ENCODE measurements at places on chromosomes 16 and 17.

GRCh38 chr17:81528651-81529436 is 667 bp downstream of the FSCN2 start:
- no peak for DNase-seq

DNA sequence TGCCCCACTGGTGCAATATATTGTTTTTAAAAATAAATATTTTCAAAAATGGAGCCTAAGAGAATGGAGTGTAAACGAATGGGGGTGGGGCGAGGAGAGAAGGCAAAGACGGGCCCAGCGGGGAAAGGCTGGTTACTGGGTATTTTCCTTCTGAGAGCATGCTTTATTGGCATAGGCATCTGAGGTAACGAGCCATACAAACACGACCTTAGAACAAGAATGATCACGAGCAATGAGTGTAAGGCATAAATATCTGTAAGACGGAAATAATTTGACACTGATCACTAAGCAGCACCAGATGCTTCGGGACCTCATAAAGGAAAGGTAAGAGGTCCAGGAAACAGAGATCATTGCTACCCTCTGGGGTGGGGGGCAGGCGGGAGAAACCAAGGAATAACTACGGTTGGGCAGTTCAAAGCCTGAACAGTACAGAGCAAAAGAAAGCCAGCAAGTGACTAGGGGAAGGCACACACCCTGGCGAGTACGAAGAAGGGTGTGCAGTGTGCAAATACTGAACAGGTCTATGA is 959 bp downstream of the SSH2 start:
- DNase-seq, result no peak

- DNase-seq, result no peak
Measured at GRCh38 chr17:72056727-72057290, 64.0 kb upstream of the SOX9 start.

DNA sequence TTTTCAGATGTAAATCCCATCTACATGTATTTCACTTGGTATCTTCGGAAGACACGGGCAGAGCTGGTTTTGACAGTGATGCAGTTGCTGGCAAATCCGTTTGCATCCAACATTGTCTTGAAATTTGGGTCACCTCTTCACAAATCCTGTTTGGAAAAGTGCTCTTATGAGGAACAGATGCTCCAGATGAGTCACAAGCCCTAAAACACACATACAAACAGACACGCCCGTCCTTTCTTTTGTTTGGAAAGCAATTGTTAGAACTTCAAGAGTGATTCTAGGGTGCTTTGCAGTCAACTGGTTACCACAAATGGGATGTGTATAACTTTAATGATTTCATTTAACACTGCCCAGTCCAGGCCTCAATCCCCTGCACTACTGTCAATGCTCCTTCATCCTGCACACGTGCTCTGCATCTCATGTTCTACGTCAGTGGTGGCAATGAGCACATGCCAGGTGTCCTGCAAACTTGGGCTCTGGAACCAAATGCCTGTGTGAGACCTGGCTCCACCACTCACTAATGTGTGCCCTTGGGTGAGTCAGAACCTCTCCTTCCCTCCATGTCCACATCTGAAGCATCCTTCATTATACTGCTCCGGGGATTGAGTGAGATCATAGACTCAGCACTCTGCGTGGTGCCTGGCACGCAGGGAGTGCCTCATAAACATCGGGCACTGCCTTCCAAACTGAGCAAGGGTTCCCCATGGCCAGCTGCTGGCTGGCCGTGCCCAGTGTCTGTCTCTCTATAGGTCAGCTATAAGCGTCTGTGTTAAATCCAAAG is 19.3 kb upstream of the FOXF1 start:
- no peak for DNase-seq

DNA sequence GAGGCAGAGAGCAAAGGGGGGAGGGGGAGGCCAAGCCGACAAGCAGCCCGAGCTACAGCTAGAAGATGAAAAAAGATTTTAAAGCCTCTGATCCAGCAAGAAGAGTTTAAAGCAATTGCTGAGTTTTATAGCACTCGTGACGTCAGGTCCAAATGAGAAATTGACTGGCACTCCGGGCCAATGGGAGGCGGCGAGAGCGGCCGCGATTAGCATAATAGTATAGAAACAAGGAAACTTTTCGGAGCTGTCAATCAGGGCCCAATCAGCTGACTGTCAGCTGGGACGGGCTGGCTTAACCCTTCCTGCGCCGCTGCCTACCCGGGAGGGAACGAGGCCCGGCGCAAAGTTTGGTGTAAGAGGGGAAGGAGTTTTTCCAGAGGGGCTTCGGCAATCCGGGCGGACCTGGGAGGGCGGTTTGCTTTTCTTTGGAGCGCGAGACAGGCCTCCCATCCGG is at the start of gene MAF:
MAF (minus strand) TSS at position 100 of the 454 bp plus-strand sequence. CDS start 835 bp downstream, outside the sequence.
- DNase-seq, result peak; percentile 92

DNA sequence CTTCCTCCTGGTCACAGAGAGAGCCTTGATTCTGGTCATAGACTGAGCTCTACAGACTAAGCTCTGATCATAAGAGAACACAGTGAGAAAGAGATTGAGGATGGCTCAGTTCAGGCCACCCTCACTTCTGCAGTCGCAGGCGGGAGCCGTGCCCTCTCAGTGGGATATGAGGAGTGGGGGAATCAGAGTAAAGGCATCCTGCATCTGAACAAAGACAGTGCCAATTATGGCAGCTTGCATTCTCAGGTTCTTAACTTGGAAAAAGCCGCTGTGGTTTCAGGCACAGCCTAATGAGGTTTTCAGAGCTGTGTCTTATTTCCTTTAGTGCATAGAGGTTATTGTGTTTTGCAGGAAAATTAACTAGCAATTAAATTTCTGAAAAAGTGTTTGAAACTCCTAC is 134.4 kb upstream of the NLRP1 start:
- DNase-seq, result no peak

DNA sequence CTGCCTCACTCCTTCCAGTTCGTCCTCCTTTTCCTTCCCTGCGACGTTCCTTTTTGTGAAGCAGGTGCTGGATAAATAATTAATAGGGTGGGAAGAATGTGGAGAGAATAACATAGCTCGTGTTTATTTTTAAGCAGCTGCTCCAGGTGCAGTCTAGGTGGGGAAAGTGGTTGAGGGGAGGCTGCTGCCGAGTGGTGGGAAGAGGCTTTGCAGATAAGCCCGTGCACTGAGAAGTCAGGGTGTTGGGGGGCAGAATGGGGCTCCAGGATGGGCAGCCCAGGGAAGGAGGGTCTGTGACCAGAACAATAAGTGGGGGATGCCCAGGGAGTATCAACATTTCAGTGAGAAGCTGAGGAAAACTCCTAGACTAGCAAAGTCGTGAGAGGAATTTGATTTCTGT is 300.5 kb downstream of the CPPED1 start:
- DNase-seq, result no peak

- no peak for DNase-seq
Measured at GRCh38 chr17:41287050-41287449, 11.6 kb downstream of the KRTAP9-7 start.

GRCh38 chr16:67259705-67260104 is 10.9 kb downstream of the SLC9A5 start:
- no peak for DNase-seq

DNA sequence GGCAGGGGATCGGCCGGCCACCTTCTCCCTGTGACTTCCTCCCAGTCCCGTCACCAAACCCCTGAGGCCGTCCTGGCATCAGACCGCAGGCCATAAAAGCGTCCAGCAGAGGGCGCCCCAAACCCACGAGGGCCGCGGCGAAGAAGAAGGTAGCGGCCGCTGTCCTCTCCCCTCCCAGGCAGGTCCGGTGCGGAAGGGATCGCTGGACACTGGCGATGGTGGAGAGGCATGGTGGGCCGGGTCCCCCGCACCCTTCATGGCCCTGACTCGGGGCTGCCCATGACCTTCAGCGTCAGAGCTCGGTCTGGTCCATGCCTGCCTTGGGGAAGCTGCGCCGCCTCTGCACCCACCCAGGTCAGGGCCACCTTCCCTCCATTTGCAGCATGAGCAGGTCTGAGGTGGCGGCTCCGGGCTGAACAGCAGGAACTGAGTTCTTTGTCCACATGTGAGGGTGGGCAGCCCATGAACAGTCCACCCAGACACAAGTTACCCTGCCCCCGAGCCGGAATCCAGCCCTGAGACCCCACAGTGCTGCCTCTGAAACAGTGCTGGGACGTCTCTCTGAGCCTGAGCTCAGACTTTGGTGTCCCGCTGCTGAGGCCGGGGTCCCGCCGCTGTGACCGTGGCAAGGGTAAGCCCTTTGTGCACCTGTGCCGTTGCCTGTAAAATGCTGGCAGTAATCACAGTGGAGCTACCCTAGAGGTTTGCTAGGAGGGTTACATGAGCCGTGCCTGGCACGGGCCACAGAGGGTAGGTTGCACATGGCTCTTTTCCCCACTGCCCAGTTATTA is 40.8 kb upstream of the CMIP start:
- DNase-seq, result peak; percentile 84

GRCh38 chr17:80807882-80808281 is 183.8 kb upstream of the CHMP6 start:
- peak; percentile 12 for DNase-seq

DNA sequence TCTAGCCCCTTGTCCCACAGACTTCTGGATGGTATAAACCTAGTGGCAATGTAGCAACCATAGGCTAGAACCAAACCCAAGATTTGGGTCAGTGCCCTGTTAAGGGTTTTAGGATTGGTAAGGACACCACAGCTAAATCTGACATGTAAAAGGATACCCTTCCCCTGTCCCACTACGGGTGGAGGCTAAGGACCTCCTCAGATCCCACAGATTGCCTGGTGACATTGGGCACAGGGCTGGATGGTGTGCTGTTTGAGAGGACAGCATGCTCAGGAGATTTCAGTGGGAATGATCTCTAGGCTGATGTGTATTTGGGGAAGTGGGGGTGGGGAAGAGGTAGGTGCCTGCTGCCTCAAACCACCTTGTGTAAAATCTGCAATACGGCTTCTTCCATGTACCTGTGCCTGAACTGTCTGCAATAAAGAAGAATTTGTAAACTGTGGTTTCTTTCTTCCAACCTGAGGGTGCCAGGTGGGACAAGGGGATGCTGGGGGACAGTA is 671 bp upstream of the EDC4 start:
- DNase-seq, result no peak

DNA sequence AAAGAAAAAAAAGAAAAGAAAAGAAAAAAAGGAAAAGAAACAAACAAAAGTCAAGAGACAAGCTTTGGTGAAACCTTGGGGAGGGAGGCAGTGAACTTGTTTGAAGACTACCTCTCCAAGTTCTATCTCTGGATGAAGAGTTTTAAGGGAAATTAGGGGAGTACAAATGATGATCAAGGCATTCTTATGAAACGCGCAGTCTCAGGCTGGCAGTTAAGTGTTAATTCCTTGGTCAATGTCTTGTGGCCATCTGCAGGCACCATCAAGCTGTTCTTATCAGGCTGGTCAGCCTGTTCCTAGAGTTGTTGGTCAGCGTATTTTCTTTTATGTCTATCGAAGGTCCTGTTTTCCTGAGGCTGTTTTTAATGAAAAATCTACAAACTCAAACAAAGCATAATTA is 8.2 kb upstream of the DRG2 start:
- no peak for DNase-seq

GRCh38 chr16:85657267-85657650 is 31.5 kb downstream of the GINS2 start:
- DNase-seq, result no peak

- no peak for DNase-seq
Measured at GRCh38 chr17:46192189-46192438, 1.1 kb downstream of the KANSL1 start.
